ENCODE measurements at places on chromosomes 4 and X.

- DNase-seq = no peak
These were observed 89.6 kb downstream of the SHROOM2 start for GRCh38 chrX:9875801-9876200.

GRCh38 chrX:153434801-153435200 lies 11.1 kb downstream of the TREX2 start:
- no peak for DNase-seq

GRCh38 chrX:8576821-8577220 lies 112.2 kb downstream of the VCX3B start:
- DNase-seq = no peak

DNA sequence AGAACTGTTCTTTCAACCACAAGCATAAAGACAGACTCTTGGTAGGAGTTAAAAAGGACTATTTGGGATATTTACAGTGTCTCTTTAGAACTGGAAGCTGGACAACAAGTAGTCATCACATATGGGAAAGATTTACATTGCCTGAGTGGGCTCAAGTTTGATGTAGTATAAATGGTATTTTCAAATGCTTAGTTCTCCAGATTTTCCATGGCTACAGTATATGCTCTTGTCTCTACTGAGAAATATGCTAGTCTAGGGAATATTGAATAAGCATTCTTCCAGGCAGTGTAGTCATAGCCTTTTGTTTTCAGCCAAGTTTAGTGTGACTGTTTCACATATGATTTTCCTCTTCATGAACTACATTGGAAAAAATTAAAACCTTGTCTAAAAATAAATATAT lies 315.6 kb downstream of the ARHGAP24 start:
- no peak for DNase-seq

DNA sequence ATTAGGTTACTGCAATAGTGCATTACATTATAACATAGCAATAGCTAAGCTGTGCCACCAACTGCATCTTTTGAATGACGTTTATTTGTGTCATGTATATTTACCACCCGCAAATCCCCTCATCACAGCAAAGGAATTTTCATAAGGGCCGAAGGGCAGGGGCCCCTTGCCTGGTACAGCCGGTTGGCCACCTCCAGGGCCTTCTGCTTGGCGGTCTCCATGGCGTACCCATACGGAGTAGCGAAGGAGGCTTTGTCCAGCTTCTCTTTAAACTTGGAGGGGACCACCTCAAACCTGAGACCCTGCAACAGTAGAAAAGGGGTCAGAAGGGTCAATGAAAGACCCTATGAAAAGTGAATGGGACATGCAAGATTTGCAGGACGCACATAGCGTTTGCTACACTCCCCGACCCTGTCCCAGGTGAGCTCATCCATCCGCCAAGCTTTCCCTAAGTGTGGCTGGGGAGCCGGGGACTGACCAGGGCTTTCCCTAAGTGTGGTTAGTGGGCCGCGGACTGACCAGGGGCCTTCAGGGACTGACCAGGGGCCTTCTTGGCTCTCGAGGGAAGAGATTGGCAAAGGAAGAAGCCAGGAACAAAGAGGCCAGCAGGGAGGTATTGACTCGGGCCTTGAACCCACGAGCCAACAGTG lies 10.6 kb downstream of the ASMTL start:
- DNase-seq = no peak

- no peak for DNase-seq
These were observed 26.3 kb upstream of the TRPC3 start for GRCh38 chr4:121978172-121978516.

- no peak for DNase-seq
These were observed 70.2 kb downstream of the SLC34A2 start for GRCh38 chr4:25725870-25726269.

- DNase-seq = no peak
These were observed 44.7 kb downstream of the PRPS1 start for GRCh38 chrX:107672955-107673378.

GRCh38 chr4:68162196-68162595 lies 32.5 kb upstream of the TMPRSS11F start:
- DNase-seq = no peak

DNA sequence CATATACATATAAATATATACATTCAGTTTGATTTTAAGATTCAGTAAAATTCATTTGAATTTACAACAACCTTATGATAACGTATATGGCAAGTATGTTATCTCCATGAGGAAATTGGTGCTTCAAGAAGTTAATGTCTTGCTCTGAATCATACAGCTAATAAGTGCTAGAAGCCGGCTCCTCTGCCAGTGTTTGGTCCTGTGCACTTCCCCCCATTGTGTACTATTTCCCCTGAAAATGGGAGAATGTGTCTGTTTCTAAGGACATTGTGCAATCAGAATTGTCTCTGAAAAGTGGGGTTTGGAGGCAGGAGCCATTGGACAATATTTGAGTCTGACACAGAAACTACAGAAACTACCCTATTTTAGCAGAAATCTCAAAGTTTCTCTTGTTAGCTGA lies 135.9 kb downstream of the CPE start:
- no peak for DNase-seq

GRCh38 chrX:123720486-123720885 lies 12.4 kb downstream of the THOC2 start:
- no peak for DNase-seq

DNA sequence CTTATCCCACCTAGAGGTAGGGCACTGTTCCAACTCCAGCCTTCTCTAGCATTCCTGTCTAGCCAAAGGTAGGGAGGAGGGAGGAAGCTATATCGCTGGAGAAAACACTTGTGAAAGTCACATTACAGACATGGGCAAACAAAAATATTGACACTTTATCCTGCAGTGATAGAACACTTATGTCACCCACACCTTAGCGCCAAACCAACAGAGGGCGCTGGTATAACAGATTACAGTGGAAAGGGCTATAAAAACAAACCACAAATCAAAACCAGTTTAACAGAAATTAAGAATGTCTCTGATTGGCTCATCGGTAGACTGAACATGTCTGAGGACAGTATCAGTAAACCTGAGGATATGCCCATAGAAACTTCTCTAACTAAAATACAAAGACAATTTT lies 451.3 kb downstream of the TLL1 start:
- no peak for DNase-seq

GRCh38 chr4:155787113-155787710 lies 28.4 kb downstream of the GUCY1B1 start:
- DNase-seq = peak; percentile 24

- DNase-seq = no peak
These were observed 42.4 kb downstream of the ATOH1 start for GRCh38 chr4:93870876-93871458.

DNA sequence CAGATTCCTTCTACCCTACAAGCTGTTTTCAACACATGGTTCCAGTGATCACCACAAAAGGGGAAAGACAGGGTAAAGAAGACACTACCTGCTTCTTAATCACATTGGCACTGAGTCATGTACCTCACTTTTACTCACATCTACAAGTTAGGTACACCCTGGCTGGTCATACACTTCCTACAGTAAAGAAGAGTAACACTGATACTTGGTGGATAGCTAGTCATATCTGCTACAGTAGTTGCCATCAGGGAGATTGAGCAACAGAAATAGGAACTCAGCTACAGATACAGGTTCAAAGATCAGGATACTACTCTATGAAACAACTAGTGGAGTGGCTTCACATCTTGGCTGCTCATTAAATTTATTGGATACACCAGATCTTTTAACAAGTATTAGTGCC lies 105.4 kb upstream of the DIAPH2 start:
- DNase-seq = no peak

DNA sequence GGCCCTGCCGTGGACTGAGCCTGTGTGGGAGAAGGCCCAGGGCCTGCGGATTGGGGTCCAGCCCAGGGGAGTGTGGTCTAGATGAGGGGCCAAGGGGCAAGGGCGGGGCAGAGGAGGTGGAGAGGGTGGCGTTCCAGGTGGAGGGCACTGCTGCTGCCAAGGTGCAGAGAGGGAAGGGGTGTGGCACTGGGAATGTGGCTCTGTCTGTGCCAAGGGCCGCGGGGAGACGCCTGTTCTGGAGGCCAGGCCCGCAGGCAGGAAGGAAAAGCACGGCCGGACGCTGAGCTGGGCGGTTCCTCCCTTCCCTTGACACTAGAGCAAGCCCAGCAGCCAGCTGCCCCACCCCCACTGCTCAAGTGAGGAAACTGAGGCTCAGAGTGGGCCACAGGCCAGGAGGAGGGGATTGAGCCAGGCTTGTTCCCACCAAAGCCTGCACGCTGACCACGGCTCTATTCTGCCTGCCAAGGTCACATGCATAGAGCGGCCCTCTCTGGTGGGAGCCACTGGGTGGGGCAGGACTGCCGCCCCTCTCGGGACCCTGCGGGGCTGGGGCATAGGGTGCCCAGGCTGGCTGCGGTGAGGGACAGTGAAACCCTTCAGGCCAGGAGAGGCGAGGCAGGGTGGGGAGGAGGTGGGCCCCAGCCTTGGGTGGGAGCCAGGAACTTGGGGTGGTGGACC lies 13.0 kb downstream of the SH3BP2 start:
- no peak for DNase-seq

GRCh38 chr4:11743976-11744375 lies 315.3 kb upstream of the HS3ST1 start:
- no peak for DNase-seq

- DNase-seq = no peak
These were observed 114.7 kb downstream of the COX18 start for GRCh38 chr4:72954811-72955210.

GRCh38 chr4:163846008-163846407 lies 351.5 kb downstream of the TMA16 start:
- DNase-seq = no peak

DNA sequence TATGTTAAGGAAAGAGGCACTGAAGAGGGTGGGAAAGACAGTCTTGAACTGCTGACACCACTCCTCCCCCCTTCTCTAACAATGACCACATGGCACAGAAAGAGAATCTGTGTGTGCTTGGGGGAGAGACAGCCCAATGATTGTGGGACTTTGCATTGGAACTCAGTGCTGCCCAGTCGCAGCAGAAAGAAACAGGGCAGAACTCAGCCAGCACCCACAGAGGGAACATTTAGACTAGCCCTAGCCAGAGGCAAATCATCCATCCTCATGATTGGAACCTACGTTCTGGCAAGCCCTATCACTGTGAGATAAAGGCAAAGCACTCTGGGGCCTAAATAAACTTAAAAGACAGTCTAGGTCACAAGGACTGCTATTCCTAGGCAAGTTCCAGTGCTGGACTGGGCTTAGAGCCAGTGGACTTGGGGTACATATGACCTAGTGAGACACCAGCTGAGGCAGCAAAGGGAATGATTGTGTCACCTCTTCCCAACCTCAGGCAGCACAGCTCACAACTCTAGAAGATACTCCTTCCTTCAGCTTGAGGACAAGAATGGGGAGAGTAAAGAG lies 132.8 kb upstream of the S100G start:
- no peak for DNase-seq

DNA sequence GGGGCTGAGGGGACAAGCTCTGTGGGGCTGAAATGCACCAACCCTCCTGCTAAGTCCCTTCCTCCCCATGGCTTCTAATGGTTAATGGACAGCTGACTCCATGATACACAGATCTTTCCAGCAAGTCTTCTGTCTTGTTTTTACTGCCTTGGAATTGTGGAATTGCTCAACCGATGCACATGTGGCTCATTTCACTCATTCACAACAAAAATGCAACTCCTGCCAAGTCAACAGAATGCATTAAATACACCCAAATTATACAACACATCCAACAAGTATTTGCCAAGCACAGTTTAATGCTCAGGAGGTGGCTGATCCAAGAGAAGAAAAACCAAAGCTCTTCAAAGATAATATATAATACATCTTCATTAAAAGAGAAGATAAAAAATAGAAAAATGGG lies 61.9 kb upstream of the PAGE4 start:
- DNase-seq = no peak

GRCh38 chr4:155491336-155492120 lies 114.8 kb upstream of the MAP9 start:
- DNase-seq = no peak

DNA sequence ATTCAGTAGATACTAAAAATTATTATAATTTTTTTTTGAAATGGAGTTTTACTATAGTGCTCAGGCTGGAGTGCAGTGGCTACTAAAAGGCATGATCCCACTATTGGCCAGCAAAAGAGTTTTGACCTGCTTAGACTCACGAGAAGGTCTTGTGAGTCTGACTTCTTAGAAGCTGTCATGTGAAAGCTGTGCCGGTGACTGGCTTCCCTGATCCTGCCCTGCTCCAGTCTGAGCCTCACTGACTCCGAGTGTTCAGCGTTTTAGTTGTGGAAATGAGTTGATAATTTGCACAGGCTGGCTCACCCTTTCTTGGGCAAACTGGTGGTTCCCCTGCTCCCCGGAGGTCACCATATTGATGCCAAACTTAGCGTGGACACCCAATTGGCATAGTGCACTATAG lies 16.4 kb upstream of the CXCL8 start:
- no peak for DNase-seq

Data from AG09319 (cell line).